ENCODE measurements at places on chromosomes 2 and 18.
A peak's percentile ranks its signal among the peaks of the same experiment; 100 is the strongest.

DNA sequence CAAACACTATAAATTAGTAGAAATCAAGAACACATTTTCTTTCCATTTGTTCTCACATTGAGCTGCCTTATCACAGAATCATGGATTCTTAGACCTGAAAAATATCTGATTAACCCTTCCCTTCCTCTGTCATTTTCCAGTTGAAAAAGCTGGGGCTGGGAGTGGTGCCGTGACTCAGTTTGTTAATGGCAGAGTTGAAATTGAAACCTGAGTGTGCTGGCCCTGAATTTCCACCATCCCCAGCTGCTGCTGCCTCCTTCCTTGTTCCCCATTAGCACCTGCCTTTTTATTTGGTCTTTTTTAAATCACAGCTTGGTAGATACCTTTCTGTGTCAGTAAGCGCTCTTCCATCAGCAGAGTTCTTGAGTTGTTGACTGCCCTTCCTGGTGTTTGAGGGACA lies 10.6 kb downstream of the FARP2 start:
- no peak for DNase-seq

DNA sequence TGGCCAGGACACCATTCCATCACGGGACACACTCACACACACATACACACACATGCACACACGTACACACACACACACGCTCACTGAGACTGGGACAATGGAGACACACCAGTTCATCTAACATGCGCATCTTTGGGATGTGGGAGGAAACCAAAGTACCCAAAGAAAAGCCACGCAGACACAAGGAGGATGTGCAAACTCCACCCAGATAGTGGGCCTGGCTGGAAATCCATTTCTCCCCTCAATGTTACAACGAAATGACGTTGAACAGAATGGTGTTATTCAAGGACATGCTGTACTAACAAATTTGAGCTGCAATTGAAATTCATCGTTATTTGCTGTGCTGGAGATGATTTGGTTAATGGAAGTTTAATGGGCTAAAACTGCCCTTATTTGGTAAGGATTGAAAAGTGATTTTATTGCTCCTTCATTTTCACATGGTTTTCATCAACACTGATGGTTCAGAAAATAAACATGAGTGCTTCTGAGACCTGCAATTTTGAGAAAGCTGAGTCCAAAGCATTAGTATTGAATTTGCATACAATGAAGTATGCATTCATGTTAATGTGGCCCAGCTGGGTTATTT lies 110.0 kb downstream of the KCNE4 start:
- DNase-seq, result no peak

DNA sequence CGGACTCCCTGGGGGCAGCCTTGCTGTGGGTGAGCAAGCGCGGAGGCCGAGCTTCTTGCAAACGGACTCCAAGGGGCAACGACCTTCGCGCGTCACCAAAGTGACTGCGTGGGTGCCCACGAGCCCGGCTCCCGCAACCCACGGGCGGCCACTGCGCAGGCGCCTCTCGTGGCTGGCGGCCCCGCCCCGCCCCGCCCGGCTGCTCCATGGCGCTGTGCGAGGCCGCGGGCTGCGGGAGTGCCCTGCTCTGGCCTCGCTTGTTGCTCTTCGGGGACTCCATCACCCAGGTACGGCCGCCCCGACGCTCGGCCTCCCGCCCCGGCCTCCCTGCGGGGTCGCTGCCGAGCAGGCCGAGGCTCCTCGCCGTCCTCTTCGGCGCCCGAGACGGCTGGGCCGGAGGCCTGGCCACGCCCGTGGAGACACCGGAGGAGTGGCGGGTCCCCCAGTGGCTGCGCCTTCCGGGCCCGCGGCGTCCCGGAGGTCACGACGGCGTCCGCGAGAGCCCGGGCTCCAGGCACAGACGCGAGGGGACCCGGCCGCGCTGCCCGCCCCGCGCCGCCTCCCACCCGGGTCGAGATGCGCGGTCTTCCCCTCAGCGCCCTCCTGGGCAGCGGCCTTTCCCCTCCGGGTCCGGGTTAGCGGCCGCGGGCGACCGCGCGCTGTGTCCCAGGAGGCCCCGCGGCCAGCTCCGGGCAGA lies at the start of gene IAH1:
Gene IAH1 (plus strand): TSS at position 191 of the 697 bp plus-strand sequence. CDS start 16 bp downstream, at position 207.
- peak; percentile 60 for DNase-seq

- no peak for DNase-seq
Observed at GRCh38 chr2:111194835-111195621, 74.3 kb downstream of the BCL2L11 start.

DNA sequence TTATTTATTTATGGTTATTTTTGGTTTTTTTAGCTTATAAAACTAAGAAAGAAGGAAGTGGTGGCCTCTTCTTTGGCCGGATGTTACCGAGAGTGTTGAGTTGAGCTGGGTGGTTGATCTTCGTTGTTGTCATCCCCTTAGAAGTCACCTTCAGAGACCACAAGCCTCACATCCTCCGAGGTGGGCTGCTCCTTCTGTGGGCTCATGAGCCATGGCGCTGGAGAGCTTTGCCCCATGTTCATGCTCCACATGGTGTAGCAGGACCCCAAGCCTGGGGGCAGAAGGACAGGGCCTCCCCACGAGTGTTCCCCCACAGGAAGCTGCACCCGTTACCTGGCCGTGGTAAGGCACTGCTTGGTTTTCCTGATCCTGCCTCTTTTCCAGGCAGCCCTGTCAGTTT lies 23.4 kb downstream of the SNTG2 start:
- DNase-seq, result no peak

Measured in activated naive CD4-positive, alpha-beta T cell treated with anti-CD3 and anti-CD28 coated beads, Interleukin-2, amount 50 U/mL, for 72 hours (primary cell).